T-helper 1 cell treated with Interleukin-12 subunit alpha and Interleukin-12 subunit beta and Interleukin-4 antibody, amounts not matched to agents 30 ng/mL and 1 ng/mL, for 36 hours (primary cell): ENCODE measurements at places on chromosomes 5 and 9. TPM values are rescaled to one million over a fixed set of nuclear protein-coding genes. Genes with fewer than 3 reads are reported as not detected.

Gene PCDHB12
- total RNA-seq, result not detected in 2 replicates

Gene PCDHA11
- not detected in 2 replicates for total RNA-seq

Gene SPATA31A3
- not detected in 2 replicates for total RNA-seq

Gene MEGF10
- total RNA-seq, result 0.02 TPM in 1 of 2 replicates, not detected in the other

Gene PIP5KL1
- total RNA-seq, result 1.7 and 1.8 TPM in 2 replicates

Gene AK8
- total RNA-seq, result 0.17 TPM in 1 of 2 replicates, not detected in the other

Gene SLCO6A1
- not detected in 2 replicates for total RNA-seq

Gene ARSI
- not detected in 2 replicates for total RNA-seq

Gene TBCA
- total RNA-seq, result 151 and 156 TPM in 2 replicates

Gene C5orf46
- total RNA-seq, result not detected in 2 replicates

Gene ZNF782
- total RNA-seq, result 4.5 and 5.0 TPM in 2 replicates

Gene NDUFB6
- 36.3 and 36.9 TPM in 2 replicates for total RNA-seq

Gene CYLC2
- not detected in 2 replicates for total RNA-seq

Gene ANKRD31
- total RNA-seq, result 0.12 and 0.29 TPM in 2 replicates

Gene SMC5
- total RNA-seq, result 36.8 and 37.7 TPM in 2 replicates
